ENCODE measurements at places on chromosomes 6 and 20.

DNA sequence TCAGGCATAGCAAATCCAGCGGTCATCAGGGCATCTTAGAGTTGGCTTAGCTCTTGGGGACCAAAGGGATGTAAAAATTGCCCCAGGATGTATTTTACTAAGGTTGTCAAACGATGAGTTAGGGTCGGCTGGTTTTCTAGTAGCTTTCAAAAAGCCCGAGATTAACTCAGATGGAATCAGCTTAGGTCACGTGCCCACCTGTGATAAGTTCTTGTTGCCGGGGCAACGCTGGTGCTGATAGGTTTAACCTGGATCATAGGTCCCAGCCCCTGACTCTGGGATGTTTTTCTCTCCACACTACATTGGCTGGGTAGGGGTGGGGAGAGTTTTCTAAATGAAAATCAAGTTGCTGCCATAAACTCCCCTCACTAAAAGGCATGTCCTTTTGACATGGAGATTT lies 257.3 kb upstream of the SULF2 start:
- no peak for DNase-seq

DNA sequence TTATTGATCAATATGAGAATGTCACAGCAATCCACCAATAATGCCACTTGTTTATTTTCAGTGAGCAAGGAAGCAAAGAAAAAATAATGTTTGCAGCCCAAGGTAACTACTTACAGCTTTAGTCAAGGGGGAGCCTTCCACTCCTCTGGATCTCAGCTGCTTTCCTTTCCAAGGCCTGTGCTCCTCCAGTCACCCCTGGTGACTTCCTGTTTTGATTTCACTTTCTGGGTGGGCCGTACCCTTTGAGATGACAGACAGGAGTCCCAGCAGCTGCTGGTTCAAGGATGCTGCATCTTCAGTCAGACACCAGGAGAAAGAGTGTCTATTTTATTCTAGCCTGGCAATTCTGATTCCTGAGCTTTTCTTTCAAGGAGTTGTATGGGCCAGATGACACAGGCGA lies 5.6 kb upstream of the VNN2 start:
- DNase-seq = no peak

DNA sequence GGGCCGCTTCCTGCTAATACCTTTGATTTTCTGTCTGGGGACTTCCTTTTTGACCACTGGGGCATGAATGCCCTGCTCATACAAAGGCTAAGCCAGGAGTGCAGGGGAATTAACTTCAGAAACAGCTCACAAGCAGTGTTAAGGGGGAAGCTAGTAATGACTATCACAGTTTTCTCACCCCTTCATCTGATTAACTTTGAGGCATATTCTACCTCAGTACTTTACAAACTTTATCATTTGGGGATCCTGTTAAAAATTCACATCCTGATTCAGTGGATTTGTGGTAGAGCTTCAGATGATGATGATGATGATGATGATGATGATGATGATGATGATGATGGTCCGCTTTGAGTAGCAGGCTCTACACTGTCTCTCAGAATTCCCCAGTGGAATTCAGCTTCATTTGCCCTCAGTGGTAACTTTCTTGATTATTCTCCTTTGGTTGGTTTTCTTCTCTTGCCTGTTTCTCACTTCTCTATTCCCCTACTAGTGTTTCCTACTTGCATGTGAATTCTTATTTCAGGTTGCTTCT lies 78.4 kb upstream of the TMEM170B start:
- DNase-seq = no peak

DNA sequence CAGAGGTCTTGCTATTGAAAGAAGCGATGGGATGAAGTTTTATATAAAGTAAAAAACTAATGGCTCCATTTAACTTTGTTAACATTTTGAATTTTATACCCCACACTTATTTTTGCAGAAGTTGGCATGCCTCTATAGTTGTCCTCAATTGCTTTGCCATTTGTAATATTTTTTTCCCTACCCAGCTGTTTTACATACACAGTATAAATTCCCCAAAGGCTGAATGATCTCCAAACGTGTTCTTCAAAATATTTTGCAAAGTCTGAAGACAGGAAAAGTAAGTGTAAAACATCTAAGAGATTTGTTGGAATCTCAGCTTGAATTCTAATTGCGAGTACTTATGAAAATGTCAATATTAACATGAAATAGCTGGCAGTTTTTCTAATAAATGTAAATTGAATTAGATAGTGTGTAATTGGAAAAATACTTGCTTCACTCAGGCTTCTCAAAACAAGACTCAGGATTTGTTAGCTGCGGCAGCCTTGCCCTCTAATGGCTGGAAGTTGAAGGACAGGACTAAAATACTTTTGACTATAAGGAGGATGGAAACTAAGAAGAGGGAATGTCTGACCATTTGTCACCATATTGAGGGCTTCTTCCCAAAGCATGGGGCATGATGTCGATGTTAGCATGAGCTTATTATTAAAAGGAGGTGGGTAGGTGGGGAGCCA lies 226.8 kb downstream of the UST start:
- DNase-seq = peak; percentile 59

DNA sequence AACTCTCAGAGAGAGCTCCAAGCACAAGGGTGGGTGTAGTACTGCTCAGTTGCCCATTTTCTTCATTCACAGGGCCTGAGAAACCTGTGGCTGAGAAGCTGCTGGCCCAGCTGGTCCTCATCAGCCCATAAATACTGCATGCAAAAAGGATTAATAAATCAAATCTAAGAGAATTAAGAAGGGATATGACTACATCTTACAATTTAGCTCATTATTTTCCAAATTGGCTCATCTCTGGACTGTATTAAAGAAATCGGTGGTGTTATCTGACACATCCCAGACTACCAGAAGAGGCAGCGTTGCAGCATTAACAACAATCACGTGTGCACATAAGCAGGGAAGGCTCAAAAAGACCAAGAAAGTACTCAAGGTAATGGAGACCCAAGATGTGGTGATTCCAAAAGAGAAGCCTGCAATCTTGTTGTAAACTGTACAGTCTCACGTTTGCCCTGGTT lies 90.7 kb downstream of the CD24 start:
- DNase-seq = peak; percentile 14

Data from fibroblast of mammary gland (primary cell).